Right ventricle myocardium inferior (tissue), 1 donor: ENCODE measurements at places on chromosomes 7 and 10. TPM values are rescaled to one million over a fixed set of nuclear protein-coding genes. Genes with fewer than 3 reads are reported as not detected.

GRCh38 chr7:94130716-94131115 lies 126.6 kb upstream of the BET1 start:
- DNase-seq, result no peak

GRCh38 chr10:100470367-100470766 lies 7.6 kb downstream of the WNT8B start:
- no peak for DNase-seq

Gene TRPV6
- not detected for total RNA-seq

- DNase-seq, result no peak
These were observed 4.8 kb downstream of the KLF6 start for GRCh38 chr10:3780021-3780770.

DNA sequence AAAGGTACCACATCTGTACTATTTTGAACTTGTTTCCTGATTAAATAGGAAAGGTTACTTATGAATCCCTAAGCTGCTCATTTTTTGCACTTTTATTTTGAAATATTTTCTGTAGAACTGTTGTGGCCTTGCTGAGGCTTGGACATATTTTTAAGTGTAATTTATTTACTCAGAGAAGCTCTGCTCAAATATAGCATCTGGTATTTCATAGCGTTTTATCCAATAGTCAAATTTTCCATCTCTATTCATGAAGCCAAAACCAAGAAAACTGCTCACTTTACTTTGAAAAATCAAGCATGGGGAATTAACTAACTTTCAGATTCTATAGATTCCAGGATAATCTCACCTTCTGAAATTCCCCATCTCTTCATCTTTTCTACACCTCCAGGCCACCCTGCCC lies 6.6 kb upstream of the FAM3C start:
- DNase-seq, result no peak

GRCh38 chr10:11022213-11022612 lies 4.5 kb downstream of the CELF2 start:
- no peak for DNase-seq

DNA sequence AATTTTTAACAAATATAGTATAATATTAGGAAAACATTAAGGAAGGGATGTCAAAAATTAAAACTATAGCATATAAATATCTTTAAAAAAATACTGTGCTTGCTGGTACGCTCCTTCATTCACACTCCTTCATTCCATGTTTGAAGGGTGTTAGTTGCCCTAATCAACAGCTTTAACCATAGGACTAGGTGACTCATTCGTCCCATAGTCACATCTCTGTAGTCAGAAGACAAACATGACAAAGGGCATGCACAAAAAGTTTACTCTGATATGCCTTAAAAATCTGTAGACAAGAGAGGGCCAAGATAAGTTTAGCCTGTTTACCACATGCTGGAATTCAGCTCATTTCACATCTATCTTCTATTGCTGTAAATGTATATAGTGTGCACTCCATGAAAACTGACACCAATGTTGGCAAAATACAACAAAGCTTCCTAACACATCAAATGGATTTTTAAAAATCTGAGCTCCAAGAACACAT lies 646 bp downstream of the FAM13C start:
- no peak for DNase-seq

DNA sequence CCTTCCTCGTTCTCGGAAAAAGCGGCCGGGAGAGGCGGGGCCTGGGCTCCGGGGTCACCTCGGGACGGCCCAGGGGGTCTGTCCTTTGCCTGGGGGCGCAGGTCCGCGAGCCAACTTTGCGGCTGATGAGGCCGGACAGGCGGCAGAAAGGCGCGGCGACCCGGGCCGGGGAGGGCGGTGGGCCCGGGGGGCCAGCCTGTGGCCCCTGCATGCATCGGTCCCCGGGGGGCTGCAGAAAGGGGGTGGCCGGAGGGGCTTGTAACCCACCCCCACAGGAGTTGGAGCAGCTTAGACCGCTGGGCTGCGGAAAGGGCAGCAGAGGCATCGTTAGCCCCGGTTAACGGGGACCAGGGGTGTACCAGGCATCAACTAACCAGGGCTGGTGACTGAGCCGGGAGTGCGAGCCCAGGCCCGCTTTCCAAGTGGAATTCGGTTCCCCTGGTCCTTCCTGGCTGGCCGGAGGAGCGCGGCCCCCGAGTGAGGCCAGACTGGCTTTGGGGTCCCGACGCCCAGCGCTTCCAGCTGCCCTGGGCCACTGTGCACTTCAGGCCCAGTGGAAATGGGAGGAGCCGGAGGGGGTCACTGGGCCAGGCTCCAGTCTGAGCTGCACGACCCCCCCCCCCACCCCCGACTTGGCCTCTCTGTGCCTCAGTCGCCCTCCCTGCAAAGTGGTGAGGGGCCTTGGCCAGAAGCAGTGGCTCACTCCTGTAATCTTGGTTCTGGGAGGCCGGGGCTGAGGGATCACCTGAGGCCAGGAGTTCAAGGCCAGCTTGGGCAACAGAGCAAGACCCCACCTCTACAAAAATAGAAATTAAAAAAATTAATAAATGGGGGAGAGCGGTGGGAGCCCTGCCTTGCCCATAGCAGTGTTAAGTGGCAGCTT lies 919 bp downstream of the SLC29A4 start:
- DNase-seq, result no peak

Gene PRSS37
- total RNA-seq, result not detected

DNA sequence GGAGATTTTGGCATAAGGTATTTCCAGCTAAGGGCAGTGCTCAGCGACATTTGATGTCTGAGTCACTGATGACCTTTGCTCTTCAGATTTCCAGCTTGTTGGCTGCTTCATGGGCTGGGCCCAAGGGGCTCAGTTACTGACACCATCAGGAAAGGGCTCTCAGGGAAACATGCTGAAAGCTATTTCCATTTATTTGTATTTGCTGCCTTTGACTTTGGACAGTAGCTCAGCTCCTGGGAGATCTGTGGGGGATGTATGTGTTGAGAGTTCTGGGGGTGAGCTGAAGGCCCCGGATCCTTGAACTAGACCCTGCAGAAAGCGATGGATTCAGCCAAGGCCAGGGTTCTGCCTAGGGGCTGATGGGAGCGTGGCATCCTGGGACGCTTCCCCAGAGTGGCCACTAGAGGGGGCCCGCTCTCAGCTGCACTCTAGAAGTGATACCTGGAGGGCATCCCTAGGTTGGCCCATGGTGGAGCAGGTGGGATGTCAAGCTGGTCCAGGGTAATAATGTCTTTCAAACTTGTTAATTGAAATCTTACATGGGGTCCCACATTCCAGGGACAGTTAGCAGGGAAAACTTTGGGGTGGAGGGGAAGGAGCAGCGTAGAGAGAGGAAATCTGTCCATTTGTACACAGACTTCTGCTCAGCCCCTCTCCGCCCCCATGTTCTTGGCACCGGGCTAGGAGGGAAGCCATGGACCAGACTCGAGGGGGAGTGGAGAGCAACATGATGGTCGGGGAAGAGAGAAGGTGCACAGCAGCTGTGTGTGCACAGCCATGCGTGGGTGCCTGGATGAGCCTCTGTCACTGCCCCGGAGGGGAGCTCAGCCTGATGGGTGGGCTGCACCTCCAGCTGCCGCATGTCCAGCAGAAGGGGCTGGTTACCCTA lies 3.0 kb upstream of the BTBD16 start:
- no peak for DNase-seq

DNA sequence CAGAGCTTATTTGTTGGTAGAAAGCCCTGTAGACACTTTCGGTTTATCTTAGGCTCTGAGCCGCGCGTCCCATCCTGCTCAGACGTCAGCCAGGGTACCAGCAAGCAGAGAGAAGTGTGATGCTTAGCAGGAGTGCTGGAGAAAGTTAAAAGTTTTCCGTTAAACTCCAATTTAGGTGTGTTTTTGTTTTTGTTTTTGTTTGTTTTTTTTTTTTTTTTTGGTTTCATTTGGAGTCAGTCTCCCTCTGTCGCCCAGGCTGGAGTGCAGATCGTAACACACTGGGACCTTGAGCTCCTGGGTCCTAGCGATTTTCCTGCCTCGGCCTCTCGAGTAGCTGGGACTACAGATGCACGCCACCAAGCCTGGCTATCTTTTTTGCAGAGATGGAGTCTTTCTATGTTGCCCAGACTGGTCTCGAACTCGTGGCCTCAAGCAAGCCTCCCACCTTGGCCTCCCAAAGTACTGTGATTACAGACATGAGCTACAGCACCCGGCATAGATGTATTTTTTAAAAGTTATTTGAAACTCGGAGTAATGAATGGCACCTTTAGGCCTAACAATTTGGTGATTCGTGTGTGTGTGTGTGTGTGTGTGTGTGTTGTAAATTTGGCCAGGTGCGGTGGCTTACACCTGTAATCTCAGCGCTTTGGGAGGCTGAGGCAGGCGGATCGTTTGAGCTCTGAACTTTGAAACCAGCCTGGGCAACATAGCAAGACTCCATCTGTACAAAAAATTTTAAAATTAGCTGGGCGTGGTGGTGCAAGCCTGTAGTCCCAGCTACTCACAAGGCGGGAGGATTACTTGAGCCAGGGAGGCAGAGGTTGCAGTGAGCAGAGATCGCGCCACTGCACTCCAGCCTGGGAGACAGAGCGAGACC lies 1.3 kb upstream of the HIP1 start:
- no peak for DNase-seq

- no peak for DNase-seq
These were observed 49.0 kb upstream of the LYZL1 start for GRCh38 chr10:29239569-29240472.
